Nephron progenitor cell (in vitro differentiated cells): ENCODE measurements at places on chromosomes 6 and 20.

- DNase-seq, result no peak
Observed at GRCh38 chr6:11161031-11161956, 49.8 kb upstream of the ERVFRD-1 start.

DNA sequence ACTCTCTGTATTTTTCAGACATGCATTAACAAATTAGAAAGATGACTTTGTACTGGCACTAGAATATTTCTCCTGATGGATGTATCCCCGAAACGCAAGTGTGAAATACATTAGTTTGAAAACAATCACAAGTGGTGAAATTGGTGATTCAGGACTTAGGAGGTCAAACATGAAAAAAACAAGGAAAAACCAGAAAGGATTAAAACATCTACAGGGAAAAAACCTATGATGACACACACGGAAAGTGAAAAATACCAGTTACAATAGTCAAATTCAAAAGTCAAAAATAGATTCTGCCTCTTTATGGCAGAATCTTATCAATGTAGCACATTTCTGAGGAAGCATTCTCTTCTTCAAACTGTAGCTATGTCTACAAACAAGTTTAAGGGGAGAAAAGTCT lies 129.0 kb upstream of the SGK1 start:
- no peak for DNase-seq

DNA sequence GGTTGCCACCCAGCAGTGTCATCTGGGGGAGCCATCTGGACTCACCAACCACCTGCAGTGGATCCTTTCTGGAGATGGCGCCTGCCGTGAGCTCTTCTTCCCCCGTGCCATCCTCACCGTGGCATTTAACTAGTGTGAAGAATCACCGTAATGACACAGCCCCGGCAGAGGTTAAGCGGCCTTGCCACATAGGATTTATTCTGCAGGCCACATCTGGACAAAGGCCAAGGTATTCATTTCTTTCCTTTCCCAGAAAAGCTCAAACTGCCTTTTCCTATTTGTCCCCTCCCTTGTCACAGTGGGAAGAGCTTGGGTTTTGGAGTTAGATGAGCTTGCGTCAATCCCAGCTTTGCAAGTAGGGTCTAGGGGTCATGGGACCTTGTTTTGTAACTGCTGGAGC lies 88.4 kb downstream of the PXDC1 start:
- DNase-seq, result no peak

DNA sequence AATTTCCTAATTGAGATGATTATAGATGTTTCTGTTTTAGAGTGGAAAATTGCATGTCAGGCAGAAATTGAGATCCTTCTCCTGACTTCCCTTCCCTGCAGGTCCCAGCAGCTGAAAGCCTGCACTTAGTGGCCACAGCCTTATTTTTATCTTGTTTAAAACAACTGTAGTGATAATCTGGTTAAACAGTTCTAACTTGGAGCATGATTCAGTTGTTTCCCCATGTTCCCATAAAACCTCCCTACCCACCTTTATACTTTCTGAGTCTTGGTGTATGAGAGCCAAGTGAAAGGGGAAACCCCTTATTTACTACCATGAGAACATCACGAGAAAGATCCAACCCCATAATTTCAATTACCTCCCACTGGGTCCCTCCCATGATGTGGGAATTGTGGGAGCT lies 195.2 kb downstream of the SLC16A10 start:
- no peak for DNase-seq

DNA sequence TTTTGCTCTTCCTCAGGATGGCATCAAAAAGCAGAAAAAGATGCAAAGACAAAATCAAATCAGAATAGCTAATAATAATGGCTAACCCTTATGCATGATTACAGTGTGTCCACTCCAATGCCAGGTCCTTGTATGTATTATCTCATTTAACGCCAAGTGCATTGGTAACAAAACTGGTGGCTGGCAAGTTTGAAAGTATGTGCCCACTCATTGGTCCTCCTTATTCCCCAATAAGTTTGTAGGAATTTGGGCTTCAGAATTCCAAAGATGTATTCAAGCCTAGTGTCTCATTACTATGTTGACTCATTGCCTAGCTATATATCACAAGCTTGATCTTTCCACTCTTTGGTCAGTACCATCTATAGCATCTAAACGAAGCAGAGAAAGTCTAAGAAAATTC lies 196.6 kb downstream of the GJA10 start:
- no peak for DNase-seq

DNA sequence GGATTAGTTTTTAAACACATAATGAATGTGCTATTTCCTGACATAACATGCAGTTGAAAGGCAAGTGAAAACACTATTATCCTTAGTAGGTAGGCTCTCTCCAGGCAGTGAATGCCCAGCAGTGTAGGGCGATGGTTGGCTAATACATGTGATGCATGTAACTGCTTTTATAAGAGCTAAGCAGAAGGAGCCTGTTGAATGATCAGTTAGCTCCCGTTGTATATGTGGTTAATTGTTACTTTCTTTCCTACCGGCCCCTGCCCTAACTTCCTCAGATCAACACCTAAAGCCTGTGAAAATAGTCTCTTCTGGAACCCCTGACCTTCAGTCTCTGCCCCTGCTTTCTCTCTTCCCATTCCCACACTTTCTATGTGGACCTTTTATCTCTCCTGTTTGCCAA lies 10.5 kb downstream of the SOX4 start:
- DNase-seq, result no peak

GRCh38 chr6:112145080-112145573 lies 57.7 kb downstream of the FAM229B start:
- DNase-seq, result no peak

DNA sequence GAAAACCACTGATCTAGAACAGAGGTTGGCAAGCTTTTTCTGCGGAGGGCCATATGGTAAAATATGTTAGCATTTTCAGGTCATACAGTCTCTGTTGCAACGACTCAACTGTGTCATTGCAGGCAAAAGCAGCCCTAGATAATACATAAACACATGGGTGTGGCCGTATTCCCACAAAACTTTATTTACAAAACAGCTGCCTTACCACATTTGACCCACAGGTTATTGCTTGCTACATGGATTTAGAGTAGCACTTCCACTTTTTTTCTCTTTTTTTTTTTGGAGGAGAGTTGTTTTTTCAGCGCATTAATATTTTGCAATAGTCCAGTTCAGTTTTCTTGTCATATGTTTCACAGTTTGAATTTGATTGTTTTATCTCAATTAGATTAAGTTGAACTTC lies 2.5 kb upstream of the IGF2R start:
- no peak for DNase-seq

GRCh38 chr6:34098045-34098936 lies 47.6 kb downstream of the GRM4 start:
- no peak for DNase-seq
